ENCODE measurements at places on chromosomes 16 and 17. TPM values are rescaled to one million over a fixed set of nuclear protein-coding genes. Genes with fewer than 3 reads are reported as not detected.

DNA sequence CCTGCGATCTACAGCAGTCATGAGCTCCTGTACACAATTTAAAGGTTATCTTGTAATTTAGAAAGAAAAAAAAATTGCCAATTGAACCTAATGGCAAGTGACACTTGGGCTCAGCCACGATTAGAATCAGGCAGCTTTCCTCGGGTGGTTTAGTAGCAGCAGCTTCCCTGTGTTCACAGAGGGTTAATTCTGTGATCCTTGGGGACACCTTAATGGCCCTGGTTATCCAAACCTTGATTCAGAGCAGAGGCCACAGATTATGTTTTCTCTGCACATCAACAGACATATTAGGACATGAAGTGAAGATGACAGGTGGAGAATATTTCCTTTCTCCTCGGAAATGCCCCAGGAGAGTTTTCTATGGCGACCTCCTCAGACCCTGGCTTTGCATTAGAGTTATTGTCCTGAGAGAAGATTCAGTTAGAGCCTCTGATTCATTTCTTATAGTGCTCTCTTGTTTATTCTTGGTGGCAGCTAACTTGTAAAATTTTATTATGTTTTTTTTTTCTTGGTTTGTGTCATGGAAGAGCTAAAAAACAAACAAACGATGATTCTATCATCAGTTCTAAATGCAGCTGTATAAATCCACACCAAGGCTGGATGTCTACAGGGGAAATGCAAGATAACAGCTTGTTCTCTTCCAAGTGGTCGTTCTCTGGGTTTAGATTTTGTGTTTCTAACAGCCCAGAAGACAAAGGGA, 351.2 kb upstream of the DYNLRB2 start:
- DNase-seq = no peak

DNA sequence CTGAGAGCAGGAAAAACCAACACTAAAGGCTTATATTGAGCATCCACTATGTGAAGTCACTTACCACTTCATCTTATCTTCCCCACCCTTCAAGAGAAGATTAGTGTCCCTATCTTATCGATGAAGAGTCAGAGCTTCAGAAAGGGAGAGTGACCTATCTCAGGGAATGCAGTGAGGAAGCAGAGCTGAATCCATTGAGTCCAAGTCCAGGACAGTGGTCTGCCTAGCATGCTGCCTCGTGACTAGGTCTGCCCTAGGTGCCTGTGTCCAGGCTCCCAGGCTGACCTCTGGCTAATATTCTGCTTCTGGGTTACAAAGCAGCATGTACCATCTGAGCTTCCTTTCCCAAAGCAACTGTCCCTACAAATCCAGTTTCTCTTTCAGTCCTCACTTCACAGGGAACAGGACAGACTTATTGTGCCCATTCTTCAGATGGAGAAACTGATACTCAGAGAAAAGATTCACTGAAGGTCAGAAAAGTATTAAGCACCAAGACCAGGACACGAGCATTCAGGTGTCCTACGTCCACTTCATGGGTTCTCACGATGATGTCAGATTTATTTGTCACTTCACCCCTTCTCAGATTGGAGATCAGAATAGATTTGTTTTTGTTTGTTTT, 13.3 kb upstream of the FZD2 start:
- no peak for DNase-seq

DNA sequence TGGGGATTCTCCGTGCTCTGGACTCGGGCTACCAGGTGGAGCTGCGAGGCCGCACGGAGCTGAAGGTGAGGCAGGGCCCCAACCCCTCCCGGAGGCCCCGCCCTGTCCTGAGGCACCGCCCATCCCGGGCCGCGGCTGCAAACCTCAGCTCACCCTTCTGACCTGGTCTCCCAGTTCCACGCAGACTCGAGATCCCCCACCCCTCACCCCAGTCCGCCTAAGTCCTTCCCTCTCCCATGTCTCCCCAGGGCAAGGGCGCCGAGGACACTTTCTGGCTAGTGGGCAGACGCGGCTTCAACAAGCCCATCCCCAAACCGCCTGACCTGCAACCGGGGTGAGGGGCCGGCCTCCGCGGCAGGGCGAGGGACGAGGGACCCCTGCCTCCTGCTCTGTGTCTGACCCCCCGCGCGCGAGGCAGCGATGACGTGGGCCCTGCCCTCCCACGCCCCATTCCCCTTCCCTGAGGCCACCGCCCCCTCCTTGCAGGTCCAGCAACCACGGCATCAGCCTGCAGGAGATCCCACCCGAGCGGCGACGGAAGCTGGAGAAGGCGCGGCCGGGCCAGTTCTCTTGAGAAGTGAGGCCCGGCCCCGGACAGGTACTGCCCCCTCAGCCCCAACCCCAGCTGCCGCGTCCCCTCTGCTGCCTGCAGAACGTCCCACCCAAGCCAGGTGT, 13.7 kb downstream of the GUCY2D start:
- DNase-seq = peak; percentile 60

- DNase-seq = no peak
Observed at GRCh38 chr17:41178843-41179616, 1.0 kb upstream of the KRTAP4-2 start.

DNA sequence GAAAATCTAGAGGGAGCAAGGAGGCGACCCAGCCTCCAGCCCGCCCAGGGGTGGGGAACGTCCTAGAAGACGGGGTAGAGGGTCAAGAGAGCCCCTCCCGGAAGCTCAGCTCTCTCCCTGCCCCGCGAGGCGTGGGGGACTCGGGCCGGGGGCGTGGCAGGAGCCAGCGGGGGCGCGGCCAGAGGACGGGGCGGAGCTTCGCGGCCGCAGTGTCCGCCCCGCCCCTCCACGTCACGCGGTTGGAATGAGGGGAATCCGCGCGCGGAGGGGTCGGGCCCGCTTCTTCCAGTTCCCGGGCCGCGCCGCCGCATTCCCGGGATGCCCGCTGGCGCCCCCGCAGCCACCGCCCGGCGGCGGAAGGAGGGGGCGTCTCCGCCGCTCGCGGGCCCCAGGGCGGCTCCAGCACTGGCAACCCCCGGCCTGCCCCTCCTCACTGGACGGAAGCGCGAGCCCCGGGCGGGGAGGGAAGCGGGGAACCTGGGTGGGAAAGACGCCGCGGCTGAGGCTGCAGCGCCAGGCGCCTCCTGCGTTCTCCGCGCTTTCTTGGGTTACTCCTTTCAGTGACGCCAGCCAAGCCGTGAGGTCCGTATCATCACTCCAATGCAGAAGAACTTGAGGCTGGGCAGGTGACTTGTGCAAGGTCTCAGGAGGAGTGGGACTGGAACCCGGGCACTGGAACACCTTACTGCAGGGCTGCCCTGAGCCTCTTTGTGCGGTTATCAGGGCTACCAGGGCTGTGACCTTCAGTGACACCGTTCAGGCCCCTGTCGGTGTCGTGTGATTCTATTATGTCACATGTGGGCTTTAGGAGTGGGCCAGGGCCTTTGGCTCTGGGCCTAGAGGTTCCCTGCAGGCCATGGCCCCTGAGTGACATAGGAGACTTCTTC, 4.3 kb downstream of the MYO1C start:
- DNase-seq = peak; percentile 33

- DNase-seq = no peak
Observed at GRCh38 chr16:17571499-17572093, 100.8 kb upstream of the XYLT1 start.

DNA sequence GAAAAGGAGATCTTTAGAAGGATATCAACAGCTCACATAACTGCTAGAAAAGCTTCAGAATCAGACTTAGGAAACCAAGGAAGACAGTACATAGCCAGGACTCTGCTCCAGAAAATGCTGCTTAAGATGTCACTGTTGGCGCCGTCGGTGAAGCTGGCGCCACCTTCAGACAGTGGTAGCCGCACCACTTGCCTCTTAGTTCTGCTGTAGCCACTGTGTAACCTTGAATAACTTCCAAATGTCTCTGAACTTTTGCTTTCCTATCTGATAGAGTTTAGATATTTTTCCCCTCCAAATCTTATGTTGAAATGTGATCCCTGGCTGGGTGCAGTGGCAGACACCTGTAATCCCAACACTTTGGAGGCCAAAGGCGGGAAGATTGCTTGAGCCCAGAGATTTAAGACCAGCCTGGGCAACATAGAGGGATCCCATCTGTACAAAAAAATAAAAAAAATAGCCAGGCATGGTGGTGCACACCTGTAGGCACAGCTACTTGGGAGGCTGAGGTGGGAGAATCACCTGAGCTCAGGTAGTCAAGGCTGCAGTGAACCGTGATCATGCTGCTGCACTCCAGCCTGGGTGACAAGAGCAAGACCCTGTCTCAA, 6.3 kb upstream of the USP31 start:
- DNase-seq = no peak

DNA sequence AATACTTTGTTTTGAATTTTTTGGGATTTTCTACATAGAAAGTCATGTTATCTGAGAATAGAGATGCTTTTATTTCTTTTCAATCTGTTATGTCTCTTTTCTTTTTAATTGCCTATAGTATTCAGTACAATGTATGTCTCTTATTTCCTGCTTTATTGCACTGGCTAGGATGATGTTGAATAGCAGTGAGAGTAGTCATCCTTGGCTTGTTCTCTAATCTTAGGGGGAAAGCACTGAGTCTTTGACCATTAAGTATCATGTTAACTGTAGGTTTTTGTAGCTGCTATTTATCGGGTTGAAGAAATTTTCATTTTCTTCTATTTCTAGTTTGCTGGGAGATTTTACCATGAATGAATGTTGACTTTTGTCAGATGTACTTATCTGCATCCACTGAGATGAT, 10.0 kb upstream of the ABCA3 start:
- no peak for DNase-seq

GRCh38 chr16:54719624-54720023, 211.0 kb upstream of the IRX5 start:
- DNase-seq = no peak

DNA sequence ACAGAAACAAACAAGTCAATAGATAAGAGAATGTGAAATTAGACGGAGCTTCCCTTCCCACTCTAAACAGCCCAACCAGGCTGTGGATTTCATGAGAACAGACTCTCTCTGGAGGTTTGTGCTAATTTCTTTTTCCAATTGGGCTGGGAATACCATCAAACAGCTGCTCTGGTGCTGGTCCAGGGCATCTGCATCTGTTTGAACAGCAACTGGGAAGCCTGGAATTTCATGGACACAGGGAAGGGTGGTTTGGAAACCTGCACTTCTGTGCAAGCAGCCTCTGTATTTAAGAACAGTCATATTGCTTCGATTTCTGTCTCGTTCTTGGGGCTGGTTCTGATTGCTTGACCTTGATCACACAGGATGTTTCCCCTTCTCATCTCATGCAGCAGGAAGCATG, 88.7 kb downstream of the FOXL1 start:
- DNase-seq = no peak

GRCh38 chr16:1773703-1774447, 941 bp upstream of the MRPS34 start:
- DNase-seq = no peak

DNA sequence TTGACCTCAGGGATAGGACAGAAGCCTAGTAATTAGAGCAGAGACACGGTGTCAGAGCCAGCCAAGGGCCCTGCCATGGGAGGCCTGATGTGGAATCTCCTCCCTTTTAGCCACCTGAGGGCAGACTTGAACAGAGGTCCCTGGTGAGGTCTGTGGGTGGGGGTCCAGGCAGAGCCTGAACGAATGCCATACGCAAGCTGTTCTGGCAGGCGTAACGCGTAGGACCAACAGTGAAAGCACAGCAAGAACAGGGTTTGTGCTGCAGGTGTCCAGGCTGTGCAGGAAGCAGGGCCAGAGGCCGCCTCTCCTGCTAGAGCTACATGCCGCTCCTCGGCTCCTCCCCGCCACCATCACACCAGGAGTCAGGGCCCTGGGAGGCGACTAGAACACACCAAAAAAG, 81.9 kb upstream of the TBX2 start:
- no peak for DNase-seq

DNA sequence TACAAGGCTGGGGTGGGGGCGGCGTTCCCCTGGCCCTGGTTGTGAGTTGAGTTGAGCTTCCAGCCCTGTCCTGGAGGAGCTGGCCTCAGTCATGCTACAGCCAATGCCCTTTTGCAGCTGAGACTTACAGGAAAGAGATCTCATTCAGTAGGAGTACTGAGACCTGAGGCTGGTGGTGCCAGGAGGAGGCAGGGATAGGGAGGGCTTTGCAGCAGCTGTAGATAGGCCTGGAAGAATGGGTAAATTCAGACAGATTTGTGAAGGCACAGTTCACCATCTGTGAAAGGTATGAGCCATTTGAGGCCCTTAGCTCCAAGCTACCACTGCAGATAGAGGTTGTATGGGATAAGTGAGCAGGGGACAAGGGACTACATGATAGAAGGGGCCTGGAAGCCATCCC, 5.6 kb downstream of the STX4 start:
- DNase-seq = no peak

DNA sequence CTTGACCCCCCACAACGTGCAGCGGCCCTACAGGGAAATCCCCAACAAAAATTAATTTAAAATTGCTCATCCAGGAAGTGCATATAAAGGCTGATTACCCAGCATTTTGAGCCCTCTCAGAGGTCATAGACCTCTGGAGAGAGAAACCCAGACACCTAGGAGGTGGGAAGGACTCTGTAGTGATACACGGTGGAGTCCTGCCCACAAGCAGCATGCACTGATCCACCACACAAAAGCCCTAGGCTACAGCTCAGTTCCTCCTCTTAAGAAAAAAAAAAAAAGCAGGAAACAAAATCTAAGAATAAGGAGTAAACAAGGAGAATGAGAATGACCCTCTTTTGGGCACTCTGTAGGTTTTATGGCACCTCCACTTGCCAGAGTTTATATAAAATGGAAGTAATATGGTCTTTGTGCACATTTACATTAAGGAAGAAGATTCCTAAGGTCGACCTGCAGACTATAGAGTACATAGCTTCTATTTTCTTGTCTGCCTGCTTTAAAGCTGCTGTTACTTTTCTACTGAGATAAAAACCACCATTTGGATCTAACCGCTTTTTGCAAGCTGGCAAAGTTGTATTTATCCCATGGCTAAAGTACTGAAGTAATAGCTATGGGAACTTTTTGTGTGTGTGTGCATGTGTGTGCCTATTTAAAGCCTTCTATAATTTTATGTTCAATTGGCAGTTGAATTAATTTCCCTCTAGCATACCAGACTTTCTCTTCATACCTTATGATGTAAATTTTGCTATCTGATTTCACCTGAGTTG, 46.9 kb downstream of the ACSM1 start:
- DNase-seq = no peak

- DNase-seq = no peak
Observed at GRCh38 chr16:1961651-1962067, 2.3 kb downstream of the NDUFB10 start.

Gene GDPD3
- total RNA-seq = 0.53 TPM

Gene SLC6A2
- not detected for total RNA-seq

Data from ascending aorta (tissue), 2 donors.